ENCODE measurements at places on chromosomes 2 and 18. TPM values are rescaled to one million over a fixed set of nuclear protein-coding genes. Genes with fewer than 3 reads are reported as not detected.

Gene SGO2
- 1.6 TPM for total RNA-seq

Gene CNDP1
- not detected for total RNA-seq

Gene DHRS9
- total RNA-seq, result 47.6 TPM

- DNase-seq, result no peak
Measured at GRCh38 chr2:144374163-144374661, 145.7 kb downstream of the ZEB2 start.

DNA sequence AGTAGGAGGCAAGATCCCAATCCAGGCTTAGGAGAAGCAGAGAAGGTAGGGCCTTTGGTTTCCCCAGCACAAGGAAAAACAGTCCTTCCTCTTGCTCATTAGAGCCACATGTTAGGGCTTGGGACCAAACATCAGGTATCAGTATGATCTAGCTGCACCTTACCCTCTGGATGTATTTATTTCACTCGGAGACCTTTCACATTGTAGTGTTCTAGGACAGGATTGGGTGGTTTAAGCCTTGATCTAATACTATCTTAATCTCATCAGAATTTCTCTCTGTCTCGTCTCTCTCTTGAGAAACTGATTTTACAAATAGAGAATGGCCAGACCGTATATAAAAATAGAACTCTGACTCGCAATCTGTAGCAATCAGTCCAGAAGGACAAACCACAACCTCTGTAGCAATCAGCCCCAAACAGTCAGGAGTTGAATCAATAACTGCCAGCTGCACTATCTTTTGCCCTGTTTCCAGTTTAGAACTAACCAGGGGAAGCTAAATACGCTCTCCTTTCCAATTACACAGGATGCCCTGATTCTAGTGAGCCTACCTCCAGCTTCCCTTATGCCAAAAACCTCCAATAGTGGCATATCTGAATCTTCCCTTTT is 207.1 kb downstream of the TDRD15 start:
- no peak for DNase-seq

- no peak for DNase-seq
Measured at GRCh38 chr2:40457837-40458236, 5.9 kb upstream of the SLC8A1 start.

Data from left cardiac atrium (tissue), 4 donors.